Activated T-cell treated with anti-CD3 and anti-CD28 coated beads, Interleukin-2, amount 50 U/mL, for 1 hour (primary cell): ENCODE measurements at places on chromosomes 11 and 22.

- DNase-seq, result no peak
These were observed 1.3 kb upstream of the CCDC88B start for GRCh38 chr11:64338716-64339115.

DNA sequence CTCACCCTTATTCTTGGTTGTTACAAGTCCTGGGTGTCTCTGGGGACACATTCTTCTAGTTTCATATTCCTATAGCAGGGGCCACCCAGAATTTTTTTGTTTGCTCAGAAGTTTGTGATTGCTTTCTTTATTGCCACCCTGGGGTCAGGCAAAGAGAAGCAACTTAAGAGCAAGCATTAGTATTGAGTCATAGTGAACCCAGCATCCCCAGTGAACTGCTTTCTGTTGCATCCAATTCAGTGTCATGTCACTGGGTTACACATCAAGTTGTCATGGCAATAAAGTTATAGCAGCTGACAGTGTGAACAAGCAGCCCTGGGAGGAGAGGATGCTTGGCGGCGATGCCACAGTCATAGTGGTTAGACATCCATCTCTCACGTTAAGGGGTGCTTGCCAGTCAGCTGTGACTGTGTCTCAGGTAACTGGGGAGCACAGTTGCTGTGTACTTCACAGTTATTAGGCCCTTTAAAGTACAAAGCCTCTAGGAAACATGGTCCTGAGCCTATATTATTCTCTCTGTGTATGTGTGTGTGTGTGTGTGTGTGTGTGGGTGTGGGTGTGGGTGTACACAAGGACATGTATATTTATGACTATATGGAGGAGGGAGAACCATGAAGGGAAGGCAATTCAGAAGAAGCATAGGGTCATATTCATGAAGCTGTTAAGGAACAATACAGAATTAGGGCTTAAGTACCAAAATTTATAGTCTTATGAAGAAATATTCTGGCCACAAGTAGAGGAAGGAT is 52.5 kb downstream of the TRIM44 start:
- DNase-seq, result no peak

DNA sequence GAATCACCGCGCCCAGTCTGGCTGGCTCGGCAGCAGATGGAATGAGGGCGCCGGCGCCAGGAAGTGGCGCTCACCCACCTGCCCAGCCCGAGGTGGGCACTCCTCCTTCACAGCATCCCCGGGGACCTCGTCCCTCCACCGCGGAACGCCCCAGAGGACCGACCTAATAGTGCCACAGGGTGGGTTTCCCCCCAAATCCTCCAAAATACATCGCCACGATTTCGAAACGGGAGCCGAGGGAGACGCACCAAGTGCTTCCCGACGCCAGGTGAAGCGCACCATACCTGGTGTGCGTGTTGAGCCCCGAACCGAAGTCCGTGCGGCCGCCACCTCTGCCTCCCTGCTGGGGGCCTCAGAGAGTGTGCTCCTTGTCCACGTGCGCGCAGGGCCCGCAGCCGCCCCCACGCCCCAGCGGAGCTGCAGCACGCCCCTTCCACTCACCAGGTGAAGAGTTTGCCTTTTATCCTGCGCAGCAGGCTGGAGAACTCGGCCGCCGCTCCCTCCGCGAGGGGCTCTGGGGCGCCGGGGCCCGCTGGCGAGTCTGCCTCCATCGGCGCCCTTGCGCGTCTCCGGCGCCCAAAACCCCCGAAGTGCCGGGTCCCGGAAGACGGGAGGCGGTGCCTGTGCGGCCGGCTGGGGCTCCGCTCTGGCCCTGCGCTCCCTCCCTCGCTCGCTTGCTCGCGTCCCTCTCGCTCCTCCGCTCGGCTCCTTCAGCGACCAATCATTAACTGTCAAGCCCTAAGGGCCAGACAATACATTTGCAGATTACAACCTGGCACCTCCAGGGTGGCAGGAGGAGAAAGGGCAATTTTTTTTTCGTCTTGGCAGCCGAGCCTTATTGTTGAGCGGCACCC is at the start of gene SLC35F2:
Gene SLC35F2 (minus strand): TSS at position 571 of the 854 bp plus-strand sequence. CDS start 20 bp downstream, at position 551.
- DNase-seq, result peak; percentile 73

DNA sequence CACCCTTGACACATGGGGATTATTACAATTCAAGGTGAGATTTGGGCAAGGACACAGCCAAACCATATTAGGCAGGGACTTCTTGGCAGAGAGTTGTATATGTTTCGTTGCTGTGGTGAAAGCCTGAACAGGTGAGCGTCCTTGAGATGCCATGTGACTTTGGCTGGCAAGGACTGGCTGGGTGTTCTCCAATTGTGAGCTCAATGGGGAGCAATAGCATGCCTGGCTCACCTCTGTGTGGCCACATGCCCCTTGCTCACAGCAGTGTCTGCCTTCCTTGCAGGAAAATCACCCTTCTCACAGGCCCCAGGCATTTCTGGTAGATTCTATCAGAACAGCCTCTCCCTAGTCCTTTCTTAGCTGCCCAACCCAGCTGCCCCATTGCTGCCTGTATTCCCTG is 105.5 kb downstream of the PARVA start:
- DNase-seq, result no peak

GRCh38 chr22:28899199-28899853 is 16.0 kb downstream of the ZNRF3 start:
- DNase-seq, result peak; percentile 24

GRCh38 chr22:42707496-42707895 is 13.2 kb downstream of the A4GALT start:
- DNase-seq, result no peak

GRCh38 chr22:50530877-50531545 is 1.2 kb upstream of the TYMP start:
- peak; percentile 79 for DNase-seq

DNA sequence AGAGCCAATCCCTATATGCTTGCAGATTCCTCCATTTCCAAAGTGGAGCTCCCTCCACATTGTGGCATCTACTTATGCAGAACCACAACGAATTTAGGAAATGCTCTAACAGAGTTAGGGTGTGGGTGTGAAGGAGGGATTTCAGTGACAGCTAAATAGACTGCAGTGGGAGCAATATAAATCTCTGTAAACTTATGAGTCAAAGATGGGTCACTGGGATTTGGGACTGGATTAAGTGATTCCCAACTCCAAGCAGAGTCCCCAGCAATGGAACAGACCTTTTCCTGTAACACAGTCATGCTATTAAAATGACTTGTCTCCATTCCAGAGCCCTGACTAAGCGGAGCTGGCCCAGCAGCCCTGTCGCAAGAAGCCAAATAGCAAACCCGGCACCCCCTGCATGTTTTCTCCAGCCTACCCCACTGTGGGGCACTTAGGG is 36.6 kb downstream of the RPL27A start:
- no peak for DNase-seq

- DNase-seq, result no peak
These were observed 22.7 kb upstream of the P2RY2 start for GRCh38 chr11:73195191-73196007.

GRCh38 chr11:67584881-67585873 is 1.6 kb downstream of the GSTP1 start:
- no peak for DNase-seq

DNA sequence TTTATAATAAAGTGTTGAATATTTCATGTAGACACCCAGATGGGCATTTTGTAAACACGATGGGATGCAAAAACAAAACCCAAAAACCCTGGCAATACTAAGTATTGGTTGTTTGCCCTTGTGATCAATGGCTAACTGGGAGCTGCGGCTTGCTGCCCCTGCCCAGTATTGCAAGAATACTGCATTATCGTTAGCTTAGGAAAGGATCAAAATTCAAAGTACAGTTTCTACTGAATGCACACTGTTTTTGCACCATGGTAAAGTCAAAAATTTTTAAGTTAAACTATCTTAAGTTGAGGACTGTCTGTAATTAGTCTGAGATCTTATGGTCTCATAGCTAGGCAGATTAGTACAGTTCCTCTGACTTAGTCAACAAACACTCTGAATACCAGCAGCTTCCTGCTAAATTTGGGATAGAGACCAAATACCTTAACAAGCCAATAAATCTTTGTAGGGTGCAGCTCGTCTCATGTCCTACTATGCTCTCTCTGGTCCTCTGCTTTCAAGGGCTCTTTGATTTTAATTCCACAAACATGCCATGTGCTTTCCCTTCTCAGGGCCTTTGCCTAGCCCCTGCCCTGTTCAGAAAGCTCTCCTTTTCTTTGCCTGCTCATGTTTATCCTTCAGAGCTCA is 4.0 kb downstream of the CCDC90B start:
- no peak for DNase-seq

DNA sequence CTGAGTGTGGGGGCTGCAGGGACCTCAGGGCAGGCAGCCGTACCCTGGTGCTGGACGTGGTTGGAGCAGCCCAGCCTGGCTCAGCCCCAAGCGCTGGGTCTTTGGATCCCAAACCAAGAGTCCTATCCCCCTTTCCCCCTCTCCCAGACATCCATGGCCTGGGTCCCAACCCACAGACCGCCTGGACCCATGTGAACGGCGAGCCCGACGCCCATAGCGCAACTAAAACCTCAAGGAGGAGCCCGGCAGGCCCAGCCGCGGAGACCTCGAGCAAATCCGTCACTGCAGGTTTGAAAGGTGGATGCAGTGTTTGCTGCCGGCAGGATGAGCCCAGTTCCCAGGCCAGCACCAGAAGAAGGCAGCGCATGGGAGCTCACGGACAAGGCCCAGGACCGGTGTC is 337.0 kb downstream of the BRD1 start:
- no peak for DNase-seq

DNA sequence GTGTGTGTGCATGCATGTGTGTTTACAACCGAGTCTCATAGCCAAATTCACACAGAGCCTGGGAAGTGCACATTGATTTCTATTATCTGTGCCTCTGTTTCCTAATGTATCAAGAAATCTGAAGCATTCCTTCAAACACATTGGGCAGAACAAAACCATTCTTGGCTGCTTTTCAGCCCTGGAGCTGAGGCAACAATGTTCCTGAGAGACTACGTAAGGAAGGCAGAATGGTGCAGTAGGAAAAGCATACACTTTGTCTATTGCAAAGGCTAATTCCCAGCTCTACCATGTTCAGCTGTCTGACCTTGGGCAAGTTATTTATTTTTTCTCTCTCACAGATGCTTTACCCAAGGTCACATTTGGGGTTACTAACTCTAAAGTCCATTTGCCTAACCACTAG is 575.5 kb downstream of the SOX6 start:
- DNase-seq, result no peak

- DNase-seq, result peak; percentile 57
These were observed 85.2 kb upstream of the IGLL5 start for GRCh38 chr22:22802339-22802970.

GRCh38 chr11:1303973-1304372 is 5.5 kb downstream of the TOLLIP start:
- DNase-seq, result no peak

DNA sequence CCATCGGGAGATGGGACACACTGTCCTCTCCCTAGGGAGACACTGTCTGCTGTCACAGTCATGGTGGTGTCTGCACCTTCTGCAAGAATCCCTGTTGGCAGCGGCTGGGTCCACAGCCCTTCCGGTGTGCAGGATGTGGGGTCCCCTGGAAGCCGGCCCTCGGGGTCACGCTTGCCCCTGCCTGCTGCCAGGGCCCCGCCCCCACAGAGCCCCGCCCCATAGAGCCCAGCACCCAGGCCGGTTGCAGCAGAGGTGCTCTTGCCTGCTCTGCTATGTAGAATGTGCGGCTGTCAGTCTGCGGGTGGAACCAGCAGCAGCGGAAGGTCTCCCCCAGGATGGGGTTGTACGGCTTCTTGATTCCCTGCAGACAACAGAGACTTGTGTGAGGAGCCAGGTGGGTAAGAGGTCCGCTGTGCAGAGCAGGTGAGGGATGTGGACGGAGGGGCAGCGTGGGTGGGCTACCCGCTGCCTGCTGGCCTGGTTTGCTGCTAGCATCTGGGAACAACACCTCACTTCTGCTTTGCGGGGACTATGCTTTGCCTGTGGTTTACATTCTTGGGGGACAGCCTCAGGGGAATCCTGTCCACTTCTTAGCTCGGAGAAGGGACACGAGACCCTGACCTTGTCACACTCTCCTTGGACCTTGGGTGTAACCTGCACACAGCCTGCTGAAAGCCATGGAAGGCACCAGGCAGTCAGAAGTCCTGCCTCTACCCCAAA is 44.9 kb upstream of the CARS1 start:
- no peak for DNase-seq

DNA sequence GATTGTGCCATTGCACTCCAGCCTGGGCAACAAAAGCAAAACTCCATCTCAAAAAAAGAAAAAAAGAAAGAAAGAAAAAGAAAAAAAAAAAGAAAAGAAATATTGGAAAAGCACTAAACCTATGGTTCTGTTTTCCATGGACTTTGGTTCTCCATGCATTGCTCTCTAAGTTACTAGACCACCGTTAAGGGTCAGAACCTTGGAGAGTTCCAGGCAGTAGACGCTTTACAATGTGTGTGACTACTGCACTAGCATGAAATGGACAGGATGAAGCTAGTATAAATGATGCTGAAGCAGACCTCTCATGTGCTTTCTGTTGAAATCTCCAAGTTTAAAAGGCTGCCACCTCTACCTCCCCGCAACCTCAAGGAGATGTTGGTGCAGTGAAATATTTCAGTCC is 63.5 kb downstream of the SIK2 start:
- no peak for DNase-seq

GRCh38 chr11:128894685-128895084 is 3.5 kb downstream of the KCNJ5 start:
- no peak for DNase-seq

GRCh38 chr22:45537734-45538181 is 35.1 kb downstream of the FBLN1 start:
- no peak for DNase-seq

DNA sequence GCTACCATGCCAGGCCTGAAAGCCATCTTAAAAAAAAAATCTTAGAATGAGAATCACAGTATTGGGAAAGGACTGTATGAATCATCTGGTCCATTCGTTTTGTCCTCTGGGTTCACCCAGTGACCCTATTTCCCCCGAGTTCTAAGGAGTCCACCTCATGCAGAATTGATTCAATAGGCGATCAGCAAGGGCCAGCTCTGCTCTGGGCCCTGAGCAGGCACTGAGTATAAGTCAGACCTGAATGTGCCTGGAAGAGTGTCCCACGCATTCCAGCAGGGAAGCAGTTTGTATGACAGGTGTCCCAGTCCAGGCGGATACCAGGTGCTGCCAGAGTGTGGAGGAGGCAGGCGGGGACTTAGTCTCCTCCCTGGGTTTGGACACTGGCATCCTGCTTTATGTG is 883 bp upstream of the HMOX1 start:
- no peak for DNase-seq

GRCh38 chr11:72553706-72554105 is 119.4 kb upstream of the CLPB start:
- DNase-seq, result no peak

DNA sequence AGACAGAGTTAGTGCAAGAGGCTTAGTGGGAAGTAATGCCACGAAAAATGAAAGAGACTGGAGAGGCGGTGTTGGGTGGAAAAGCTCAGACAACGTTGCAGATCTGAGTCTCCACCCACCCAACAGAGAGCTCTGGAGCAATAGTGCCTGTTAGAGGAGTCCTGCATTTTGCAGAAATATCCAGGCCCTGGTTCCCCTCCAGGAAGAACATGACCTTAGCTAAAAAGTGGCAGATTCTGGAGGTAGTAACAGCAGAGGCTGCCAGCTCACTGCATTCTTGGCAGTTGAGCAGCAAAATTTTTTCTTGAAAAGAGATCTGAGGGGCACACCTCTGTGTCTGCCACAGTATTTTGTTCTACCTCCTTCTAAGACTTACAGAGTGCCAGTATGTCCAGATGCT is 27.7 kb upstream of the BIRC3 start:
- no peak for DNase-seq
